ENCODE measurements at places on chromosomes 2 and 18. TPM values are rescaled to one million over a fixed set of nuclear protein-coding genes. Genes with fewer than 3 reads are reported as not detected.

DNA sequence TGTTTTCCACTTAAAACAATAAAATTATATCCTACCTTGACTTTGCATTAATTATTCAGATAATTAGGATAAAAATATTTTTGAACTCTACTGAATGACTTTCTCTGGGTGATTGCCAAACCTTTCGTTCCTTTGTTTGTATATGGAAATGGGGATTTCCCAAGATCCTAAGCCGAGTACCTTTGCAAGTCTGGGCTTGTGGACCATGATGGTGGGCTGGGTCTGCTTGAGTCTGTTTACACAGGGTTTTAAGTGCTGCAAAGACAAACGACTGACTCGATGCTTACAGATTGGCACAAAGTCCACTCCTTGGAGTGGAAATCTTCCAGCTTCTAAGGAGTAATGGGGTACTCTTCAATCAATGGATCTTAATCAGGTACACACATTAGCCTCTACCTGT lies 659.5 kb downstream of the TSN start:
- DNase-seq: no peak

Gene ELOA2
- not detected for total RNA-seq

Gene SPEG
- total RNA-seq: 1.1 TPM

Gene SIX3
- total RNA-seq: 0.08 TPM

DNA sequence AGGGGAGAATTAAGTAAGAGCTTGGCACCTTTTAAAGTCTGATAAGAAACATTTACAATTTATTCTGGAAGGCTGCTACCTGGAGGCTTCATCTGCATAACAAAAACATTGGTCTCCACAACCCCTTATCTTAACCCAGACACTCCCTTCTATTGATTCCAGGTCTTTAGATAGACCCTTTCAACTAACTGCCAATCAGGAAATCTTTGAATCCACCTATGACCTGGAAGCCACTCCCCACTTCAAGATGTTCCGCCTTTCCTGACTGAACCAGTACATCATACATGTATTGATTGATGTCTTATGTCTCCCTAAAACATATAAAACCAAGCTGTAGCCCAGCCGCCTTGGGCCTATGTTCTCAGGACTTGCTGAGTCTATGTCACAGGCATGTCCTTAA lies 289.4 kb downstream of the AGPS start:
- DNase-seq: no peak

Gene DSG3
- total RNA-seq: not detected

Gene ALLC
- not detected for total RNA-seq

DNA sequence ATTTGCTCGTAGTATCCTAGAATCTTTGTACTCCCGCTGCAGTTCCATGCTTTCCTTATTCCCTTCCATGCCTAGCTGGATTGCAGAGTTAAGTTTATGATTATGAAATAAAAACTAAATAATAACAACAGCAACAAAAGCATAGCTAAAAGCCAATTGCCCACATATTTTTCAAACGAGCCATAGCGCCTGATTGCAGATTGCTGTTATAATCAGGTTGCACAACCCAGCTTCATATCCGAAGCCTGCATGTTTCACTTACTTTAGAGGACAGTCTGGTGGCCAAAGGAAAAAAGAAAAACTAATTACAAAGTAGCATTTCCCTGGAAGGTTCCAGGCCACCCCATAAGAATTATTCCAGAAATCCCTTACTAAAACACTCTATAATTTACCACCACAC lies 31.9 kb upstream of the PNO1 start:
- DNase-seq: no peak

GRCh38 chr18:7470101-7470500 lies 97.0 kb upstream of the PTPRM start:
- no peak for DNase-seq

GRCh38 chr2:29110916-29111535 lies 4.2 kb upstream of the CLIP4 start:
- no peak for DNase-seq

Gene MLPH
- not detected for total RNA-seq

Gene TFPI
- total RNA-seq: not detected

DNA sequence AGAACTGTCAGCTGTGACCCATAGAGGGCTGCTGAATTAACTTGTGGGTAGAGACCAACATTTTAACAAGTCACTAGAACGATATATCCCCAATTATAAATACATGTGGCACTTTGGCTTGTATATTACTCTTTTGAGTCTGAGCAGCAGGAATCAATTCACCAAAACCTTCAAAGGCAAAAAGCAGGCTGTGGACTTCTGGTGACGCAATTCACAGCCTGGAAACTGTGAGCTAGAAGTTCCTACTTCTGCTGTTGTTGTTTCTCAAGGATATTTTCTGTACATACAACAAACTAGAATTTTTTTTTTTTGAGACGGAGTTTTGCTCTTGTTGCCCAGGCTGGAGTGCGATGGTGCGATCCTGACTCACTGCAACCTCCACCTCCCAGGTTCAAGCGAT lies 37.3 kb downstream of the PTCD3 start:
- DNase-seq: no peak

DNA sequence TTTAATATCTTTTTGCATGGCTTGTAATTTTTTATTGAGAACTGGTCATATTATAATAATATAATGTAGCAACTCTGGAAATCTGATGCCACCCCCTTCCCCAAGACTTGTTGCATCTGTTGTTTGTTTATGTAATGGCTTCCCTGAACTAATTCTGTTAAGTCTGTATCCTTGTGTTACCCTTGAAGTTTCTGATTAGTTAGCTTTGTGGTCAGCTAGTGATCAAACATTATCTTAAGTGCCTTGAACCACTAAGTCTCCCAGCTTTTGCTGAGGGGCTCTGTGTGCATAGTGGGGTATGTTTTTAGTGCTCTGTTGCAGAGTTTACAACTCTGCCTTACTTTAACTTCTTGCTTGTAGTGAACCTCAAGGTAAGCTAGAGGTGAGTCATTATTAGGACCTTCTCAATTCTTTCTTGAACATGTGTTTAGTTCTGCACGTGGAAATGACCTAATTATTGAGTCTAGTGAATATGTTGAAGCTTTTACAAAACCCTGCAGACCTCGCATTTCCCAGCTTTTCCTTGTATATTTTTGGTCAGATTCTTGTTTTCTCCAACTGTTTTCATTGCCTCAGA lies 24.8 kb downstream of the SMCHD1 start:
- no peak for DNase-seq

DNA sequence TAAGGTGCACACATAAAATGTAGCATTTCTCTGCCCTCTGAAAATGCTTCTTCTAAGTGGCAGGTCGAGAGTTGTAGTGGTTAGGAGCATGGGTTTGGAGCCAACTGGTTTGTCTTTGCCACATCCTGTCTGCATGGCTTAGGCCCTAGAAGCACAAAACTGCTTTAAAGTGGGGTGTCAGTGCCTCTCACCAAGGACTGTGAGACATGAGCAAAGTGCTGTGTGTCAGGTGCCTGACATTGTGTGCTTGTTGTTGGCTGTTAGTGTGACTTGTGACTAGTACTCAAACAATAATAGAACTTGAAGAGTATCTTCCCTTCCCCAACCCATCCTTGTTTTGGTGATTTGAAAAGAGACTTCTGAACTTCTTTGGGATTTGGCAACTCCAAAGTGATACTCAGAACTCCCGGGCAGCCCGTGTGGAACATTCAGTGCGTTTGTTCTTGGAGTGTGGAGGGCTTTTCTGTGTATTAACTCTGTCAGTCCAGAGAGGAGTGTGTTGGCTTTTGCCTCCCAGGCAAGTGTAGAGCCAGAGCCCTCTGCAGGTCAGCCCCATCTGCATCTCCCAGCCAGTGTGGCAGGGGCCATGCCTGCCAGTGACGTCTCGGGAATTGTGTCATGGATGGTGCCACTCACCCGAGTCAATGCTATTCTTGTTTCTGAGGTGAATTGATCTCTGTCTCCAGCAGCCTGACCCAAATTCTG lies 5.0 kb downstream of the MGAT5 start:
- DNase-seq: peak; percentile 76

Gene GATA6
- total RNA-seq: not detected

Gene ZNF892
- total RNA-seq: 3.0 TPM

- no peak for DNase-seq
Observed at GRCh38 chr2:203992509-203992908, 55.9 kb downstream of the ICOS start.

Gene FAHD2B
- 21.0 TPM for total RNA-seq

- no peak for DNase-seq
Observed at GRCh38 chr2:222899413-222900181, 38.8 kb downstream of the ACSL3 start.

Gene DSG4
- not detected for total RNA-seq

- no peak for DNase-seq
Observed at GRCh38 chr2:207226243-207226642, 60.5 kb upstream of the KLF7 start.

DNA sequence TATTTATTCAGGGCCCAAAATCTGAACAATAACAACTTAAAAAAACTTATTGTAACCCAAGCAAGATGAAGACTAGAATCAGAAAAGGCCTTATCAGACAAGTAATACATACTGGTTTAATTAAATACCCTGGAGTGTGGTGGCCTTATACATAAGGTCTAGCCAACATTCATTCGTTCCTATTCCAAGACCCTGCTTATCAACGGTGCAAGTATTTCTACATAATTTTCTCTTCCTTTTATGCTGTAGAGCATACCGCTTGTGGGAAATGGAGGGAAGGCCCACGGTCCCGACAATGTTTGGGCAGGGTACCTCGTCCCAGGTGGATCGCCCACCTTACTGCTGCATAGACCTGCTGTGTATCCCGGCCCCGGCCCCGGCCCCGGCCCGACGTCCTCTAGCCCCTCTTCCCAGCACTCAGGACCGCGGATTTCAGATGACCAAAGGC lies 708 bp downstream of the ZNF24 start:
- DNase-seq: no peak

GRCh38 chr2:191333911-191334357 lies 88.7 kb downstream of the MYO1B start:
- no peak for DNase-seq

DNA sequence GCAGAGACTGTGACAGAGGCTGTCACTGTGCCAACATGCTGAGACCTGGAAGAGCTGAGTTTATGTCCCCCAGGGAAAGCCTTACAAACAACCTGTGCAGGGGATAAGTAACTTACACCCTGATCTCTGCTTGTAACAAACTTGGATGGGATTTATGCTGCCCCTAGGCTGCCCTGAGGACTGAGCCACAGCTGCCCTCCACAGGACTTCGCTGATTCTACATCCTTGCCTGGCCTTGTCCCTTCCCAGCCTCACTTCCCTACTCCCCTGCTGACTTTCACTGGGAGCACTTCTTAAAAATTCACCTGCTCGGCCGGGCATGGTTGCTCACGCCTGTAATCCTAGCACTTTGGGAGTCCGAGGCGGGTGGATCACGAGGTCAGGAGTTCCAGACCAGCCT lies 45.9 kb upstream of the ASAP2 start:
- no peak for DNase-seq

DNA sequence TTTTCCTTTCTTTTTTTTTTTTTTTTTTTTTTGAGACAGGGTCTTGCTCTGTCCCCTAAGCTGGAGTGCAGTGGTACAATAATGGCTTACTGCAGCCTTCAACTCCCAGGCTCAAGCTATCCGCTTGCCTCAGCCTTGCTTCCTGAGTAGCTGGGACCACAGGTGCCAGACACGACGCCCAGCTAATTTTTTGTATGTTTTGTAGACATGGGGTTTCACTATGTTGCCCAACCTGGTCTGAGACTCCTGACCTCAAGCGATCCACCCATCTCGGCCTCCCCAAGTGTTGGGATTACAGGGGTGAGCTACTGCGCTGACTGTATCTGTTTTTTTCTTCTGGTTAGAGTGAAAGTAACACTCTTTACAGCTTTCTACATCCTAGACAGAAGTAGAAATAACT lies 240.3 kb upstream of the FBXO11 start:
- no peak for DNase-seq

- no peak for DNase-seq
Observed at GRCh38 chr2:137178951-137179377, 413.6 kb downstream of the THSD7B start.

- no peak for DNase-seq
Observed at GRCh38 chr2:80145499-80145898, 159.1 kb downstream of the LRRTM1 start.

DNA sequence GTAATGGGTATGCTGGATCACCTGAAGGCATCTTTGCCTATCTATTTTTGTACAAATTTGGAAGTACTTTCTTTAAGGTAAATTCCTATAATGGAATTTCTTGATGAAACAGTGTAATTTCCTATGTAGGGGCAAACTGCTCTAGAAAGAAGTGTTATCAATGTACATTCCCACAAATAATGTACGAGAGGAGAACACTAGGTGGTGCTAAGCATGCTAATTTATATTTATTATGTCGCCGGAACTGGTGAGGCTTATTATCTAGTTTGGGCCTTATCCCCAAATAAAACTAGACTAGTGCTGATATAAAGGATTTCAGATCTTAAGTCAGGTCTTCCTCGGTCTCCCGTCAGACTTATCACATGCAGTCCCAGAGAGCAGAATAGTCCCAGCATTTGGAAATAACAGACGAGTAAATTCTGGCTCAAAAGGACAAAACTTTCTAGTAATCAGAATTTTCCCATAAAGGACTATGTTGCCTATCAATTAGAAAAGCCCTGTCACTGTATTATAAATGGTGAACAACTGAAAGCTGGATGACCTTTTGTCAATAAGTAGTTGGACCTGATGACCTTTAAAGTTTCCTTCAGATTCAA lies 86.9 kb upstream of the RBBP8 start:
- no peak for DNase-seq

GRCh38 chr18:29174891-29175290 lies 998.0 kb upstream of the CDH2 start:
- no peak for DNase-seq

GRCh38 chr2:144920755-144921530 lies 401.0 kb upstream of the ZEB2 start:
- no peak for DNase-seq

GRCh38 chr2:202911512-202912341 lies at the start of the genes CARF and WDR12:
TSS of gene CARF (plus strand) at chr2:202912275. CDS start at chr2:202941903, 29,628 bp downstream.
TSS of gene WDR12 (minus strand) at chr2:202911673. CDS start at chr2:202911476, 197 bp downstream.
- peak; percentile 93 for DNase-seq

Gene MARCHF4
- not detected for total RNA-seq

- DNase-seq: no peak
Observed at GRCh38 chr2:108965540-108966289, 23.3 kb downstream of the EDAR start.

Gene IGFBP5
- total RNA-seq: not detected

GRCh38 chr2:38187541-38188011 lies 111.6 kb upstream of the CYP1B1 start:
- no peak for DNase-seq

- no peak for DNase-seq
Observed at GRCh38 chr2:124149571-124149970, 124.5 kb downstream of the CNTNAP5 start.

Gene RAD51AP2
- not detected for total RNA-seq

Gene KHK
- total RNA-seq: 6.6 TPM

GRCh38 chr2:14094592-14094991 lies 537.9 kb upstream of the LRATD1 start:
- no peak for DNase-seq

Gene OST4
- total RNA-seq: 305 TPM

Gene CD8A
- 4.8 TPM for total RNA-seq

Gene ADD2
- total RNA-seq: 1.3 TPM

Gene BOLL
- not detected for total RNA-seq

DNA sequence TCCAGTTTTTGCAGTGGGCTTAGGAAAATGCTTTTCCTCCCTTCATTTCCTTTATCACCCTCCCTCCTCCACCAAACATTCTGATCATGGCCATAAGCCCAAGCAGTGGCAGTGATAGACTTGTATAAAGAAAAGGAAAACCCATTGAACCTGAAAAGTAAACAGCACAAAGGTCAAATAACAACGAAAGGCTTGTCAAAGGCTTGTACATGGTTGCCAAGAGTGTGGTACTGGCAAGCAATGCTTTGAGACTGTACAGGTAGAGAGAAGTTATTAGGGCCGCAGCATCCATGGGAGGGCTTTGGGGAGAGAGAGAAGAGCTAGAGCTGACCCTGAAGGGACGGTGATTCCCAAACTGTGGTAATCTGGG lies 2.1 kb upstream of the VWA3B start:
- DNase-seq: no peak

Gene TMEM169
- total RNA-seq: 2.3 TPM

Gene TRIB2
- total RNA-seq: 62.8 TPM

All from activated CD4-positive, alpha-beta memory T cell treated with anti-CD3 and anti-CD28 coated beads, Interleukin-2, amount 10 ng/mL, durations not matched to agents 7 days and 5 days (primary cell).